ENCODE measurements at places on chromosomes 12 and 14. TPM values are rescaled to one million over a fixed set of nuclear protein-coding genes. Genes with fewer than 3 reads are reported as not detected.

The RTL1 gene
- total RNA-seq, result 3.6 TPM

DNA sequence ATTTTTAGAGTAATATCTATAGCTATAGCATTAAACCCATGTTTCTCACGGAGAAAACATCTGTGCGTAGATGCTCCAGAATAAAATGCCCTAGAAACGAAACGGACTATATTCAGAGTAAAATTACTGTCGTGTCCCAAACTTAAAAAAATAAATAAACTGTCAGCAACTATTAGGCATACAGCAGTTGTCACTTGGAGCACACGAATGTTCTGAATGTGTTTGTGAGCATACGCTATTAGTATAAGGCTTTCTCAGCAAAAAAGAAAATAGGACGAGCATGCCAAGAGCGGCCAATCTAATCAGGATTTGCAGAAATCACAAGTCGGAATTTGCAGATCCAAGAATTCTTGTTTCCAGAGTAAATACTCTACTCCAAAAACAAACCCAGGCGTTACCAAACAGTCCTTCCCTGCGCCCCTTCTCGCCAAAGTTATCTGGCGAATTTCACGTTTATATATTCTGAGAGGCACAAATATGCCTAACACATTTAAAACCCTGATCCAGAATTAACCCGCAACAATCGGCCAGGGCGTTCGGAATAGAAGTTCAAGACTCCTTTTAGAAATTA is 836 bp downstream of the PTPN21 start:
- DNase-seq, result peak; percentile 38

The ABCC9 gene
- 37.1 TPM for total RNA-seq

The SCNN1A gene
- 2.2 TPM for total RNA-seq

GRCh38 chr12:30979371-30980259 is 53.1 kb downstream of the TSPAN11 start:
- DNase-seq, result no peak

GRCh38 chr14:72636094-72636493 is 257.8 kb downstream of the DPF3 start:
- no peak for DNase-seq
